Urothelium cell line (cell line): ENCODE measurements at places on chromosomes 12 and 14.

DNA sequence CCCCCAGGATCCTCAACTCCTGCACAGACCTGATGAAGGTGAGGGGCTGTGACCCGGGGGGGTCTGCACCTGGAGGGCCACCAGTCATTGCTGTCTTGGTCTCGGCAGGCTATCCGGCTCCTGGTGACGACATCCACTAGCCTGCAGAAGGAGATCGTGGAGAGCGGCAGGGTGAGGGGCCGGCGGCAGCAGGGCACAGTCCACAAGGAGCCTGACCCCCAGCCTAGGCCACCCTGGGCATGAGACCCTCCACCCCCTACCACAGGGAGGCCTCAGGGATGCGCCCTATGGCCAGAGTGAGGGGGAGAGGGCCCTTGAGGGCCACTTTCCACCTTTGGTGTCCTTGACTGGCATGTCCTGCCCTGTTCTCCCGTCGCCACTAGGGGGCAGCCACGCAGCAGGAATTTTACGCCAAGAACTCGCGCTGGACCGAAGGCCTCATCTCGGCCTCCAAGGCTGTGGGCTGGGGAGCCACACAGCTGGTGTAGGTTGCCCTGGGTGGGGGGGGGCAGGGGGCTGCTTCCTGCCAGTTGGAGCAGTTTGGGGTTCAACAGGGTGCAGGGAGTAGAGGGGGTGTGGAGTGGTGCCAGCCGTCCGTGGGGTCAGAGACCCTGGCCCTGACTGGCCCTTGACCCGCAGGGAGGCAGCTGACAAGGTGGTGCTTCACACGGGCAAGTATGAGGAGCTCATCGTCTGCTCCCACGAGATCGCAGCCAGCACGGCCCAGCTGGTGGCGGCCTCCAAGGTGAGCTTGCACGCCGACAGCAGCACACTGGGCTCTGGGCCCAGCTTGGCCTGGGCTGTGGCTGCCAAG is 25.0 kb downstream of the HIP1R start:
- peak; percentile 83 for DNase-seq

DNA sequence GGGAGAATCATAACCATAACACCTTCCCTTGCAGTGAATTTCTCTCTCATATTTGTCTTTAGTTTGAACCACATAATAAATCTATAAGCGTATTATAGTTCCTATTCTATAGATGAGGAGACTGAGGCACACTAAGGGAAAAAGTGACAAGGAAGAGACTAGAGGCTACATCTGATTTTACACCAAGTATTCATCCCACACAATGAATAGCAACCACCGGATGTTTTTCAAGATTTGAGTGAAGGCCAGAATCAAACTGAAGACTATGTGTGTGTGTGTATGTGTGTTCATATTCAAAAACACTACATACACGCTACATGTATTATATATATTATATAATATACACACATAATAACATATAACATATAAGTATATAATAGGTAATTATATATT is 4.7 kb downstream of the ASB2 start:
- no peak for DNase-seq

GRCh38 chr14:90560558-90560957 is 163.7 kb downstream of the CALM1 start:
- no peak for DNase-seq

DNA sequence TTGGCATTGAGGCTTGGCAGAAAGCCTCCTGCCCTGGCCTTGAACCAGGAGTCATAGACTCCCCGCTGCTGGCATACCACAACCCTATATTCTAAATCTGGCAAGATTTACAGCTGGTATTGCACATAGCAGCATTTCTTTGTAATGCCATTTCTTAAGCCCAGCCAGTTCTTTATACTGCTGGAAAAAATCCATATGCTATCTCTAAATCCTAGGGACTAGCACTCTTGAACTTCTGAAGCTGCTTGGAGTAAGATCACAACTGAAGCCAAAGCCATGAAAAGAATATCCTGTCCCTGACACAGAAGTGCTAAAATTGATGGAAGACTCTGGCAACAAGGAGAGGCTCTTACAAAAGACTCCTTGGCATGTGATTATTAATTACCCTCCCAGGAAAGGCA is 89.3 kb downstream of the KCNC2 start:
- no peak for DNase-seq

GRCh38 chr14:90336985-90337384 is 5.2 kb upstream of the NRDE2 start:
- no peak for DNase-seq
